ENCODE measurements at places on chromosomes 4 and X. TPM values are rescaled to one million over a fixed set of nuclear protein-coding genes. Genes with fewer than 3 reads are reported as not detected.

GRCh38 chr4:110003401-110004187 is 90.9 kb downstream of the EGF start:
- DNase-seq: no peak

DNA sequence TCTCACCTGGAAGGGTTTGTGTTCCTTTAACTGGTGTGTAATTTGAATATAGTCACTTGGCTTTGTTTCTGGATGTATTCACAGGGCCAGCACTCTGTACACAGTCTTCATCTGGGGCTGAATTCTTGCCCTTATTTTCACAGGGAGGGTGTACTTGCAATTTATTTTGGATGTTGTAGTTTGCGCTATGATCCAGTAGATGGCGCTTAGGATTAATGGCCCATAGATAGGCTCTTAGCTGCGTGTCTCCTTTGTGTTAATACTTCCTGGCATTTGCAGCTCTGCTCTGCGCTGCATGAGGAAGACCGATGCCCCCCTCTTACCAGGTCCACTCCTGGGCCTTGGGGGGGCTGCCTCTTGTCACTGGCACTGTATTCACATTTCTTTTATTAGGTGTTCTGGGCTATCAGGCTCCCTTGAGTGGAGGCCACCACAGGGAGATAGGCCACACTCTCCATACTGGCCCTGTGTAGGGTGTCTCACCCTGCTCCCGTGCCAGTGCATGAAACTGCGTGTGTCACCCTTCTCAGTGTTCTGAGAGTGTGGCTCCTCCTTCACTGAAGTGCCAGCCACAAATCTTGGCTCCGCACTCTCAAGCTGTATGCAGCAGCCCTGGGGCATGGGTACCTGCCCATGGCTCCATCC is 562.2 kb downstream of the ZIC3 start:
- peak; percentile 64 for DNase-seq

Gene GLRA2
- not detected for total RNA-seq

Gene UGT2B17
- total RNA-seq: not detected

DNA sequence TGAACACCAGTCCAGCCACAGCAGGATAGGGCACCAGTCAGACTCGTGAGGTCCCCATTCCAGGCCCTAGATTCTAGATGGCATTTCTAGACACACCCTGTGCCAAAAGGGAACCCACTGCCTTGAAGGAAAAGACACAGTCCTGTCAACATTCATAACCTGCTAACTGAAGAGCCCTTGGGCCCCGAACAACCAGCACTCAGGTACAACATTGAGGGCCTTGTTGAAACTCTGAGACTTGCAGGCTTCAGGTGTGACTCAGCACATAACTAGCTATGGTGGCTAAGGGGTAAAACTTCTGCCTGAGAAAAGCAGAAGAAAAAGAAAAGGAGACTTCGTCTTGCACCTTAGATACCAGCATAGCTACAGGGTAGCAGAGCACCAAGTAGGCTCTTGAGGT is 252.9 kb upstream of the GRID2 start:
- no peak for DNase-seq

- no peak for DNase-seq
Measured at GRCh38 chr4:95637043-95637600, 88.3 kb upstream of the UNC5C start.

Measured in endodermal cell (in vitro differentiated cells).